ENCODE measurements at places on chromosomes 11 and 22.

DNA sequence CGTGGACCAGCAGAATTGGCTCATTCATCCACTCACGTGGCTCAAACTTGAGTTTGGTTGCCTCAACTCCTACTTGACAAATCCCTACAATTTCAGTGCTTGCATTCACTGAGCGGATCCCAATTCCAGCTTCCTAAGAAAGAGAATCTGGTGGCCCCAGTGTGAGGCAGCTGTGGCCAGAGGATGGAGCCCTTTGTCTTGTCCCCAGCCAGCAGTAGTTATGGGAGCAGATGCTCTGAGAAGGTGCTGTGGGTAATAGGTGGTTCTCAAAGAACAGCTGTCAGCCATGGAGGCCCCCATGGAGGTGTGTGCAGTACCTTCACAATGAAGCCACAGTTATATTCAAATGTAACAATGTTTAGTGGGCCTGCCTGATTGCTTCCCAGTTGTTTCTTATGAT, 39.3 kb downstream of the KREMEN1 start:
- no peak for DNase-seq

- DNase-seq: no peak
These were observed 2284.5 kb downstream of the LRRC4C start for GRCh38 chr11:39174965-39175364.

GRCh38 chr11:69655479-69656428, 14.8 kb downstream of the CCND1 start:
- no peak for DNase-seq

GRCh38 chr11:108698844-108699642, 34.2 kb downstream of the DDX10 start:
- no peak for DNase-seq

DNA sequence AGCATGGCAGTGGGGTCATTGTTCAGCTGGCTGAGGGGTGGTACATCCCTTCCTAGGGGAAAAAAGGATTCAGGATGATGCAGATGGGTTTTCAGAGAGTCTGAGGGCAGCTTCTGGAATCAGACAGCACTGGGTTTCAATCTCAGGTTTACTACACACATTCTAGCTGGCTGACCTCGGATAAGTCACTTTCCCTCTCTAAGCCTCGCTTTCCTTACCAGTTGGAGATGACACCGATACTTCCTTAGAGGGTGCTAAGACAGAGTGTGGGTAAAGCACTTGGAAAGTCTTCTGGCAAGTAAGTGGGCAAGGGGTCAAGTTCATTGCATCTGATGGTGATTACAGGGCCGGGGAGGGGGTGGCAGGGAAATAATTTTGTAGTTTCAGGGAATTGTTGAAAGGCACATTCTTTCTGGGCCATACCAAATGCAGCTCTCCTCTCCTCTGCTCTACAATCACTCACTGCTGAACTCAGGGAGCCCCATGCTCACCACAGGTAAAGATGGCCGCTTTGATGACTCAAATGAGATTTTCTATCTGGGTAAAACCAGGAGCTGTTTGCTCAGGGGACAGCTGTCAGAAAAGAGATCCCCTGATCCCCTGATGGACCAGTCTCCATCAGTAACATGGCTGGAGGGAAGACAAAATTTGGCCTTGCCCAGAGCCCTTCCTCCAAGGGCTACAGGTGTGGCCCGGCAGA, 6.5 kb upstream of the MIAT start:
- no peak for DNase-seq

- no peak for DNase-seq
These were observed 26.5 kb upstream of the MUC5AC start for GRCh38 chr11:1131033-1131911.

DNA sequence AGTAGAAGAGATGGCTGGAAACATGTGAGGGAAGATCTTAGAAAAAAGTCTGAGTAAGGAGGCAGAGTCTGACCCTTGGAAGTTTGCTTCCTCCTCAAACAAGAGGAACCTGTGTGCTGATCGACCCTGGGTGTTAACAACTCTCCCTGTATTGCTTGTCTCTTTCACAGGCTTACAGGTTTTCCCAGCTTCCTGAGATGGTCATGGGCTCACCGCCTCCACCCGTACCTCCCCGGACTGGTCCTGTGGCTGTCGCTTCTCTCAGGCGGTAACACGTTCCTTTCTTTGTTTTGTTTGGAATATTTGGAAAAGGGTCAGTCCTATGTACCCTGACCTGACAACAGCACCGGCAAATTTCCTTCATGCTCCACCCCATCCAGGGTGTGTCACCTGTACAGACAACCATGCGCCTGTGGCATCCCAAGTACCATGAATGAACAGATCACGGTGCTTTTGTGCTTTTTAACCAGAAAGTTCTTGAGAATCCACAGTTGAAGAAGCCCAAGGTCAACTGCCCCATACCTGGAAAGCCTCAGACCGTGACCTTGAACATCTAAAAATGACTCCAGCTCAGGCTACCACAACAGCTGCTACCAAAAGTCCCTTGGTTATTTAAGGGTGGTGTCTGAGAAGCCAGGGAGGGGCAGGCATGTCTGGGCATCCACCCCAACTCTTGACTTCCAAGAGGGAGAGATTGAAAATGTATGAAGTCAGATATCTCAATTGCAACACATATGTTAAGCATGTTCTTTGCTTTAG, 44.6 kb downstream of the C11orf91 start:
- no peak for DNase-seq

GRCh38 chr11:117684731-117685130, 112.3 kb downstream of the DSCAML1 start:
- DNase-seq: no peak

- DNase-seq: no peak
These were observed 49.4 kb upstream of the ARHGAP42 start for GRCh38 chr11:100637706-100638105.

GRCh38 chr11:46635557-46636139, 18.3 kb downstream of the ATG13 start:
- no peak for DNase-seq

GRCh38 chr11:47569646-47570045, 4.2 kb downstream of the PTPMT1 start:
- no peak for DNase-seq

DNA sequence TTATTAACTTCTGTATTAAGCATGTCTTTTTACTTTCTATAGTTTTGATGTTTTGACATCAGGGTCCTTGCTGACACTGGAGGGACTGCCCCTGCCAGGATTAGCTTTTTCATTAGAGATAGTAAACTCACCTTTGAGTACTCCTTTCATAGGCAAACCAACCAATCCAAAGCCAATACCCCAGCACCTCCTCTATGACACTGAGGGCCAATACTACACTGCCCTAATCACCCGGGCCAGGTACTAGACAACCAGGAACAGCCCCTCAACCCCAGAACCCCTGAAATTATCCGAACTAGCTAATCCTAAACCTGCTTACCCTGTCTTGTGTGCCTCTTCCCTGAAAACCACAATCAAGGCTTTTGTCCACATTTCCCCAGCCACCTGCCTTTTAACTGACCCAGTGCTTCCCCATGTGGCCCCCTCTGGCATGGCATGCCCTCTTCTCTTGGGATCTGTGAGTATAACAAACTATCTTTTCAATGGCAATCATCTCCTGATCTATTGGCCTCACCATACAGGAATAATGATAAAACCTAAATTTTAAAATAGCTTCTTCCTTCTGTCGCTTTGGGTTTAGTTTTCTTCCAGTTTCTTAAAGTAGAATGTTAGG, 31.2 kb downstream of the RAB6A start:
- no peak for DNase-seq

DNA sequence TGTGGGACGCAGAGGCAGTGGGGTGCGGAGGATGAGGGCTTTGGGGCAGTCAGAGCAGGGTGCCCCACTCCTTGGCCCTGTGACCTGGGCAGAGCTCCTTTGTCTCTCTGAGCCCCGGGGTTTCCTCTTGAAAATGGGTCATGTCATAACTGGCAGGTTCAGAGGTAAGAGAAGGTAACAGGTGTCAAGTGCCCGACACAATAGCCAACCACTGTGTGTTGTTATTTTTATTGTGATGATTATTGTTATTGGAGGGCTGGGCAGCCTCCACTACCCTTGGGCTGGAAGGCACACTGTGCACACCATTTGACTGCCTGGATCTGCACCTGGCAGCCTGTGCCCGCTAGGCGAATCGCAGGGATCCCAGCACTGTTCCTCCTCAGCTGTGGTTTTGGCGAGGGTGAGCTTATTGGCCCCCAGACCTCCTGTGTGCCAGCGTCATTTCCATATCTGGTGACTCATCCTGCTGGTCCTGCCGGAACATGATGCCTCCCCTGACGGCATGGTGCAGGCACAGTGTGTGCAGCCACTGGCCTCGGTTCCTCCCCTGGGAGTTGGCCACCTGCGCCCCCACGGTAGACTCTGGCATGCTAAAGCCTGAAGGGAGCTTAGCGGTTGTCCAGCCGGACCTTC, 15.4 kb upstream of the SOX10 start:
- DNase-seq: no peak

DNA sequence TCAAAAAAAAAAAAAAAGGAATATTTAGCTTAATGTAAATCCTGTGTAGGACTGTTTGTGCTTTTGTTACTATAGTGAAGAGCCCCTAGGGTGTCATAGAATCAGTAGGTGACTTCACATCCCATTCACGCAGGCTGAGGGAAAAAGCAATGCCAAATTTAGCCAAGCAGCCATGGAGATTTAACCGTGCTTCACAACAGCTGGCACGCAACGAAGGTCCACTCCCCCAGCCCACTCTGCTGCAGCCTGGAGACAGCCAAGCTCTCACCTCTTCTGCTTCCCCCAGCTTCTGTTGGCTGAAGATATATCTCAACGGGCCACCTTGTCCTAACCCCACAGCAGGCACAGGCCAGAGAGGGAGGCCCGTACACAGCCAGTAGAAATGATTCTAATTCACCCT, 78.8 kb upstream of the BID start:
- DNase-seq: no peak

- no peak for DNase-seq
These were observed 31.8 kb upstream of the FLI1 start for GRCh38 chr11:128662076-128662475.

- DNase-seq: no peak
These were observed 6.7 kb upstream of the DERL3 start for GRCh38 chr22:23845265-23846080.

DNA sequence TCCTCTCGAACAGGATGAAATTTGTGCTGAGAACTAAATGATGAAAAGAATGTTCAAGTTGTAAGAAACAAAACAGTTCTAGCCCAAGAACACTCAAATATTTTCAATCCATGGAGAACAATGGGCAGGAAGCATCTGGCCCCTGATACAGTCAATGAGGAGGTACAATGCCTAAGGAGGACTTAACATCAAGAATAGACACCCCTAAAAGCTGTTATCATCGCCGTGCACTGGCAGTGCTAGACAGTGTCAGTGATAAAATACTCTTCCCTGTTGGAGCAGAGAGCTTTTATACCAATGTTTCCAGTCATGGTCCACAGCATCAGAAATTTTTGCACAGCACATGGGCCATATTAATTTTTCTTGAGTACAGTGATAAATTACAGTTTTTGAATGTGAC, 20.2 kb upstream of the VSTM5 start:
- no peak for DNase-seq

GRCh38 chr11:63747011-63747410, 21.6 kb downstream of the ZFTA start:
- DNase-seq: no peak

DNA sequence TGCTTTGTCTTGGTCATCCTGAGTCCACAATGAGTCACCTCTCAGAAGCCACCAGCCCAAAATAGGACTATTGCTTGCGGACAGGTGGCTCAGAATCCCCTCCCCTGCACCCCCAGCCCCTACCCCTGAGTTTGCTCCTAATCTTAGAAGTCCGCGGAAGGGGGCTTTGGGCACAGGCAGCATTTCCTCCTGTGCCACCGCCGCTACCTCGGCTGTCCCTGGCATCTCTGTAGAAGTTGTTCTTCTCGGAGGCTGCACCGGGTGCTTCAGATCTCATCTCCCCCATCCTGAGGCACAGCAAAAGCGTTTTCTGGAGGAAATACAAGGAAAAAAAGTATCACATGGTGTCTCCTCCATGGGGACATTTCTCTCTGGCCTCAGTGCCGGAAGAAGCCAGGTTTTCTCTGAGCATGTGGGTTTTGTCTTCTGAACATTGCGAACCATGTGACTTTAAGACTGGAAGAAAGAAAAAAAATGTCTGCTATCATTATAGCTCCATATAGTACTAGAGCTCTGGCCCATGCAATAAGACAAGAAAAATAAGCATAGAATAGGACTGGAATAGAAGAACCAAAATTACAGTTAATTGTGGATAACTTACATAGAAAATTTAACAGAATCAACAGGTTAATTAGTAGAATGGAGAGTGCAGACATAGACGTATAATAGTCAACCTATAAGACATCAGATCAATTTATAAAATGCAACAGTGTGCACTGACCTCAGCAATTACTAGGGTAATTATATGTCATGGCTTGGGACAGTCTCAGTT, 63.2 kb downstream of the SHISAL1 start:
- no peak for DNase-seq

DNA sequence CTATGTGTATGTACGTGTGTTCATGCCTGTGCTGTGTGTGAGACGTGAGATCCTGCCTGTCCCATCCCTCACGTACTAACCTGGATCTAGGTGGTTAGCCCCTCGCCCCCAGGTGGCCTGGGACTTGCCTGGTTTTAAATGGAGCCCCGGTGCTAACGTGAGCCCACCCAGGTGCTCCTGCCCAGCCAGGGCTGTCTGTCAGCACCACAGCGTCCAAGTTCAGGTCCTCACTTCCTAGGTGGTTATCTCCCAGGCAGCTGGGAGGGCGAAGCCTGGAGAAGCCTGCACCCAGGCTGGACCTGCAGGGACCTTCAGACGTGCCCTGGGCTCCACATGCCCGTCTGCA, 86.0 kb downstream of the KCNQ1 start:
- DNase-seq: no peak

DNA sequence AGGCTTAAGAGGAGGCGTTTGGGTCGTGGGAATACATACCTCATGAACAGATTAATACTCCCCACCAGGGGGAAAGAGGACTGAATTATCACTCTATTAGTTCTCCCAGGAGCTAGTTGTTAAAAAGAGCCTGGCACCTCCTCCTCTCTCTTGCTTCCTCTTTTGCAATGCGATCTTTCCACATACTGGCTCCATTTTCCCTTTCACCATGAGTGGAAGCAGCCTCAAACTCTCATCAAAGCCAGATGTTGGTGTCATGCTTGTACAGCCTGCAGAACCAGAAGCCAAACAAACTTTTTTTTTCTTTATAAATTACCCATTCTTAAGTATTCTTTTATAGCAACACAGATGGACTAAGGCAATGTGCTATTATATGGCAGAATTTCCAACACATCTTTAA, 258.5 kb downstream of the FAM76B start:
- DNase-seq: no peak

GRCh38 chr11:69294571-69295078, 670 bp downstream of the MYEOV start:
- no peak for DNase-seq

DNA sequence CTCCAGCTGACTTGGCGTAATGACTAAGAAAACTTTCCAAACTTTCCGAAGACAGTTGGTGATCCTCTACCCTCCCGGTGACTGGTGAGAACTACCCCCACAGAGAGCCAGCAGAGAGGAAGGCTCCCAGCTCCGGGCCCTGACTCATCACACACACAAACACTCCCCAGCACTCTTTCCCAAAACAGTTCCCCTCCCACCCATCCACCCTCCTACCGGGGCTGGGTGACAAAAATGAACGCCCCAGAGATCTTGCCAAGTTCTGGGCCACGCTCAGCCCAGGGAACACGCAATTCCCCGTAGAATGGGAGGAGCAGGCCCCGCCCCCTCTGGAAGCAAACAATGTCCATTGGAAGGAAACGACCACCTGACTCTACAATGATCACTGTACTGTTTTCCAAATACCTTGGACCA, 21.3 kb upstream of the JAM3 start:
- no peak for DNase-seq
